AG10803 (cell line): ENCODE measurements at places on chromosomes 5 and 9.

DNA sequence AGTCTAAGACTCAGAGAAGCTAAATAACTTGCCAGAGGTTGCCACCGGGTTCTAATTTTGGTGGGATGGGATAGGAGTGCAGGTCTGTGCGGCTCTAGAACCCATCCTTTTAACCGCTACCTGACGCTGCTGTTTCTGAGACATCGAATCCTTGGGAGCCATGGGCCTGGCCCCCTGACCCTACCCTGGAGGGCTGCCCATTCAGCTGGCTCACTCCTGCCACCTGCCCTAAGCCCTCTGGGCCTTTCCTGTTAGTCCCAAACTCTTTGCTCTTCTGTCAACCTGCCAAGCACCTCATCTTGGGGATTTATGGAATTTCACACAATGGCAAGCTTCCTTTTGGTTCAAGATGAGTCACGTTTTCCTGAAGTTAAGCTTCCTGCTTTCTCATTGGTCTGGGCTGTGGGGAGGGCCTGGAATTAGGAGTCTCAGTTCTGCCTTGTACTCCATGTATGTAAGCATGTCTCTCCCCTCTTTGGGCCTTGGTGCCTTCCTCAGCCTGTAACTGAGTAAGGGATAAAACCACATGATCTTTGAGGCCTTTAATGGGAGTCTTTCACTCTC lies 26.6 kb downstream of the ENHO start:
- no peak for DNase-seq

- peak; percentile 90 for DNase-seq
These were observed 406.6 kb upstream of the MEF2C start for GRCh38 chr5:89289604-89290003.

DNA sequence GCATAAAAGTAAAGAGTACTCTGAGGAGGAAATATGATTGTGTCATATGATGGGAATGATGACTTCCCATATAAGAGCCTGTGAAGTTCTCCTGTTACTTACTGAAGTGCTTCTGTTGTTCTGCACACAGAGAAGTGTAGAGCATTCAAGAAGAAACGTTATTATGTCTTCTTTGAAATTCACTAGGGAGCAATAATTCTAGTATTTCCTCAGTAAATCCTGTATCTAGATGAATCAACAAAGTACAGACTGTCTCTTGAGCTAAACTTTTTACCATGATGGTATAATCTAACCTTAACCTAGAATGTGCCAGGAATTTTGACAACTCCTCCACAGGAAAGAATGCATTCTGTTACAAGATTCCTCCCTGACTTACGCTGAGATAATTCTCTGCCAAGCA lies 18.9 kb upstream of the GHR start:
- DNase-seq: no peak

DNA sequence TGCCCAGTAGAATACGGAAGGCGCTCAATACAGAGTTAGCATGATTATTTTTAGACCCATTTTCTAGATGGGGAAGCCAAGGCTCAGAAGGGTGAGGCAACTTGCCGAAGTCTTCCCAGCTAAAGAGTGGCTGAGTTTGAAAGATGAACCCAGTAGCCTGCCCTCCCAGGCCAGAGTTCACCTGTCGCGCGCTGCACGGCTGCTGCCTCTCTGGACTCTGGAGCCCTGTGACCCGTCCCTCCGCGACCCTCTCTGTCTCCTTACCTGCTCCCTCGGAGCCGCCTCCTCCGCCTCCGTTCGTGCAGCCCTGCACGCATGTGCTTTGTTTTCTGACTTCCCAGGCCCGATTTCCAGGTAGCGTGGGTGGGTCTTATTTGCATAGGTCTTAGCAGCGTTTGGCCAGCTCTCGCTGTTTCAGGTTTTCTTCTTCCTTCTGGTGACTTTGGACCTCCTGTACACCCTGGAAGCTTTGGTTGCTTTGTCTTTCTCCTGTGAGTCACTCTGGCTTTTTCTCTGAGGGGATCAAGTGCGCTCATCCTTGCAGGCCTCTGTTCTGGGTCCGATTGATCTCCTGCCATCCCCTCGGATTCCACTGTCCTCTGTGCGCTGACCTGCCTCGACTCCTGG lies at the start of gene RNF183:
TSS of gene RNF183 (minus strand) at position 585 of the 627 bp plus-strand sequence. CDS start 5,192 bp downstream, outside the sequence.
- DNase-seq: no peak

- DNase-seq: no peak
These were observed 43.4 kb downstream of the RETREG1 start for GRCh38 chr5:16573401-16573800.

DNA sequence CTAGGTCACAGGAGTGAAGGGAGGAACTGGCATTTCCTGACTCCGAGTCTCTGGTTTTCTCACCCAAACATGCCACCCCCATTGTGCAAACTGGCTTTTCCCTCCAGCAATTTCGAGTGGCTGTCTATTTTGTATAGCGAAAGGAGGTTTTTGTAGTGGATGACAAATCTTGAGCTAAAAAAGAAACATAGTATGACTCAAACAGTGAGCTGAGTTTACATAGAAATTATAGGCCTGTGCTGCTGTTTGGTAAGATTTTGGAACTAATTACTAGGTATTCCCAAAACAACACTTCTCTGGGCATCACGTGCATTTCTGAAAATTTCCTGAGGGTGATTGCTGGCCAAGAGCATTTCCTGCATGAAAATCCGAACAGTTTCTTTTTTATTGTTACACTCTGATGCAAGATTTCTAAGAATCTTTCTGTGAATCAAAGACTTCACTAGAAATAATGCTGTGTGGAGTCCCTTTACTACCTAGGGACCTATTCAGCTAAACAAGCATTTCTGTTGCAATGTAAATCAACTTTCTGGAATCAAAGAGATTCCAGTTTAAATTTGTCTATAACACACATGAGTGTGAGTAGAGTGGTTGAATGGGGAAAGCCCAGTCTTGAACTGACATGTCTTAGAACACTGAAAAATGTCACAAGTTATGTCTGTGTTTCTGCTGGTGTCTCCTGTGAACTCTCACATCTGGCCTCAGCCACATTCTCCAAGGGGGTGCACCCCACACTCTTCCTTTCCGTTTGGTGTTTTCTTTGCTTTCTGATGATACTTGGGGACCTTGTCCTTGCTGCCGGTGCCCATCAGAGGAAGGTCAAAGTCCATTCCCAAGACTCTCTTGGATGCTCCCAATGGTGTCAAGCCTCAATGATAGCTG lies 33.3 kb upstream of the DAPK1 start:
- peak; percentile 38 for DNase-seq

DNA sequence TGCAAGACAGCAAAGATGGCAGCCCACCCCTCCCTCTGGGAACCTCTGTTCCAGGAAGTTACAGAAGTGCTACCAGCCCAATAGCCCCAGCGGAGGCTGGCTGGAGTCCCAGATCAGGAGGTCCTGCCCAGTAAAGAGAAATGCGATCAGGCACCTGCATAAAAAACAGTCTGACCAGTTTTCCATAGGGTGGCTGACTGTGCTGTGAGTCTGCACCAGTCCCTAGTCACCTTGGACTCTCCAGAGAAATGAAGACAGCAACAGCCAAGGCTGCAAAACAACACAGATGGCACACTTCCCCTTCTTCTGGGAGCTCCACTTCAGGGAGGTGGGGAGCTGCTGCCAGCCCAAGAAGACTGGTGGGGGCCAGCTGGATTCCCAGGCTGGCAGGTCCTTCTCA lies 265.5 kb upstream of the PCSK5 start:
- no peak for DNase-seq

DNA sequence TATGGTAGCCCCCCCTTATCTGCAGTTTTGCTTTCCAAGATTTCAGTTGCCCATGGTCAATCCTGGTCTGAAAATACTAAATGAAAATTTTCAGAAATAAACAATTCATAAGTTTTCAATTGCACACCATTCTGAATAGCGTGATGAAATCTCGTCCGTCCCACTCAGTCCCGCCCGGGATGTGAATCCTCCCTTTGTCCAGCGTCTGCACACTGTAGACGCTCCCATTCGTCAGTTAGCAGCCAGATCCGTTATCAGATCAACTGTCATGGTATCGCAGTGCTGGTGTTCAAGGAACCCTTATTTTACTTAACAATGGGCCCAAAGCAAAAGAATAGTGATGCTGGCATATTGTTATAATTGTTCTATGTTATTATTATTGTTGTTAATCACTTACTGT lies 98.6 kb downstream of the TMEM215 start:
- DNase-seq: no peak

GRCh38 chr9:131834721-131835120 lies 94.8 kb upstream of the RAPGEF1 start:
- DNase-seq: no peak
